Dermis blood vessel endothelial cell (primary cell): ENCODE measurements at places on chromosomes 12 and 14. TPM values are rescaled to one million over a fixed set of nuclear protein-coding genes. Genes with fewer than 3 reads are reported as not detected.

The TOMM20L gene
- total RNA-seq = not detected in 2 replicates

The TAMALIN gene
- 35.0 and 49.2 TPM in 2 replicates for total RNA-seq

The SCNN1A gene
- total RNA-seq = 1.5 and 7.1 TPM in 2 replicates

The KLRK1 gene
- not detected in 2 replicates for total RNA-seq

The RBP5 gene
- 0.19 TPM in 1 of 2 replicates, not detected in the other for total RNA-seq

The KIAA0586 gene
- total RNA-seq = 20.9 and 36.8 TPM in 2 replicates

The TAS2R7 gene
- not detected in 2 replicates for total RNA-seq

The EIF2S3B gene
- total RNA-seq = 1.0 and 1.2 TPM in 2 replicates

The TMPRSS12 gene
- not detected in 2 replicates for total RNA-seq

The GEMIN2 gene
- total RNA-seq = 35.2 and 39.0 TPM in 2 replicates

The CLEC9A gene
- total RNA-seq = not detected in 2 replicates

The EXOC3L4 gene
- not detected in 2 replicates for total RNA-seq

The LRP1-AS gene
- total RNA-seq = not detected in 2 replicates

The TAS2R13 gene
- 0.84 and 1.0 TPM in 2 replicates for total RNA-seq

The SLC17A8 gene
- total RNA-seq = not detected in 2 replicates

The DAO gene
- under 0.01 TPM in 1 of 2 replicates, not detected in the other for total RNA-seq

The GDF3 gene
- 2.2 and 2.9 TPM in 2 replicates for total RNA-seq

The RDH11 gene
- total RNA-seq = 91.9 and 113 TPM in 2 replicates

The MYF5 gene
- total RNA-seq = not detected in 2 replicates

The KRT79 gene
- not detected in 2 replicates for total RNA-seq

The FAM186B gene
- 0.19 and 0.34 TPM in 2 replicates for total RNA-seq

The C1R gene
- 2.0 TPM in 2 replicates for total RNA-seq

The ERGIC2 gene
- total RNA-seq = 48.5 and 58.4 TPM in 2 replicates

The ANKS1B gene
- total RNA-seq = not detected in 2 replicates

The CD4 gene
- not detected in 2 replicates for total RNA-seq

The TAS2R20 gene
- 2.2 and 3.6 TPM in 2 replicates for total RNA-seq

The SYNE3 gene
- total RNA-seq = 15.5 and 33.6 TPM in 2 replicates

The FBLN5 gene
- total RNA-seq = 0.51 and 0.98 TPM in 2 replicates

The C12orf42 gene
- 0.05 TPM in 1 of 2 replicates, not detected in the other for total RNA-seq

The AKT1 gene
- 163 and 236 TPM in 2 replicates for total RNA-seq

The TMTC2 gene
- total RNA-seq = 13.0 and 17.9 TPM in 2 replicates

The TMEM132D gene
- total RNA-seq = not detected in 2 replicates

The DCD gene
- total RNA-seq = not detected in 2 replicates

The TMEM229B gene
- total RNA-seq = 1.1 and 1.4 TPM in 2 replicates

The DPF3 gene
- 1.4 and 2.9 TPM in 2 replicates for total RNA-seq

The SIRT4 gene
- 1.5 and 3.4 TPM in 2 replicates for total RNA-seq

The VPS29 gene
- total RNA-seq = 77.1 and 78.3 TPM in 2 replicates

The DHRS1 gene
- 10.6 and 16.7 TPM in 2 replicates for total RNA-seq

The TMEM121 gene
- 4.6 and 11.7 TPM in 2 replicates for total RNA-seq

The RDH5 gene
- total RNA-seq = 0.74 and 2.2 TPM in 2 replicates

The KRT75 gene
- total RNA-seq = not detected in 2 replicates

The PRMT5 gene
- 40.0 and 48.1 TPM in 2 replicates for total RNA-seq

The GPRC5D gene
- 0.17 TPM in 1 of 2 replicates, not detected in the other for total RNA-seq

The FKBP4 gene
- 47.5 and 72.3 TPM in 2 replicates for total RNA-seq

The PLEKHD1 gene
- total RNA-seq = under 0.01 TPM in 1 of 2 replicates, not detected in the other

The PRIM1 gene
- 7.7 and 12.4 TPM in 2 replicates for total RNA-seq

The SERPINA12 gene
- not detected in 2 replicates for total RNA-seq

The EEA1 gene
- total RNA-seq = 23.0 and 49.5 TPM in 2 replicates

The TMEM132C gene
- total RNA-seq = not detected in 2 replicates
